EH (cell line): ENCODE measurements at places on chromosomes 13 and 19.

GRCh38 chr13:64029343-64030093 lies 2613.9 kb upstream of the PCDH20 start:
- no peak for DNase-seq

DNA sequence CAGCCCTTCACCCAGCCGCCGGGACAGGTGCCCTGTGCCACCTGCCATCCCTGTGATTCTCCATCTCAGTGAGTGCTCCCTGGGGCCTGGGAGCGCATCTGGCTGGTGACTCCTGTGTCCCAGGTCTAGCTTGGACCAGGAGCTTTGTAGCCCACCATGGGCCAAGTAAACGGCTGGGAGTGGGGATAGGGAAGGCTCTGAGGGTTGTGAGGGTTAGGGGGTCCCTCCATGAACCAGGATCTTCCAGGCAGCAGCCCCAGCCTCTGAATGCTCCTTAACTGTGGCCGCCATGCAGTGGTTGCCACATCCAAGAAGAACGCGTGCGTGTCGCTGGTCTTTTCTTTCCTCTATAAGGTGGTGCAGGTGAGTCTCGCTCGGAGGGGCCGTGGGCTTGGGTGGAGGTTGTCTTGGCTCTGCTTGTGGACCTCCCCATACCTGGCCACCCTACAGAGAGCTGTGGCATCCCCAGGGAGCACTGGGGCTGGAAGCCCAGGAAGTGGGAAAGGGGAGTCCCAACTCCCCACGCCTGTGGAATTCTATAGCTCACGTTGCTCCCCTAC lies 8.4 kb downstream of the AP1M1 start:
- no peak for DNase-seq

DNA sequence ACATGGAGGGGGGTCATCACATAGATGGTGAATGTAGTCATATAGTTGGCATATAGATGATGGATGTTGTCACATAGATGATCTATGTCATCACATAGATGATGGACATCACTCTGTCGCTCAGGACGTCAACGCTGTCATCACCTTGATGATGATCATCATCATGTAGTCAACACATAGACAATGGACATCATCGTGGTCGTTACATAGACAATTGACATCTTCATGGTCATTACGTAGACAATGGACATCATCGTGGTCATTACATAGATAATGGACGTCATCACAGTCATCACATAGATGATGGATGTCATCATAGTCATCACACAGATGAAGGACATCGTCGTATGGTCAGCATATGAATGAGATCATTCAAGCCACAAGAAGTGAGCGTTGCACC lies 28.6 kb upstream of the SLC15A1 start:
- no peak for DNase-seq

- no peak for DNase-seq
Measured at GRCh38 chr13:99215184-99215830, 14.7 kb downstream of the UBAC2 start.

- no peak for DNase-seq
Measured at GRCh38 chr13:79805317-79805716, 324.4 kb downstream of the NDFIP2 start.
